Left cardiac atrium (tissue), 4 donors: ENCODE measurements at places on chromosomes 7 and 10. TPM values are rescaled to one million over a fixed set of nuclear protein-coding genes. Genes with fewer than 3 reads are reported as not detected.

- DNase-seq, result no peak
Measured at GRCh38 chr7:138555684-138556083, 95.6 kb downstream of the TRIM24 start.

- DNase-seq, result no peak
Measured at GRCh38 chr10:69465457-69466157, 14.3 kb downstream of the TSPAN15 start.

- no peak for DNase-seq
Measured at GRCh38 chr7:66088861-66089838, 13.5 kb downstream of the ASL start.

- DNase-seq, result no peak
Measured at GRCh38 chr10:34262985-34263384, 552.1 kb downstream of the PARD3 start.

GRCh38 chr7:55170335-55171069, 151.7 kb downstream of the EGFR start:
- no peak for DNase-seq

GRCh38 chr7:151611878-151612277, 92.2 kb upstream of the RHEB start:
- DNase-seq, result no peak

DNA sequence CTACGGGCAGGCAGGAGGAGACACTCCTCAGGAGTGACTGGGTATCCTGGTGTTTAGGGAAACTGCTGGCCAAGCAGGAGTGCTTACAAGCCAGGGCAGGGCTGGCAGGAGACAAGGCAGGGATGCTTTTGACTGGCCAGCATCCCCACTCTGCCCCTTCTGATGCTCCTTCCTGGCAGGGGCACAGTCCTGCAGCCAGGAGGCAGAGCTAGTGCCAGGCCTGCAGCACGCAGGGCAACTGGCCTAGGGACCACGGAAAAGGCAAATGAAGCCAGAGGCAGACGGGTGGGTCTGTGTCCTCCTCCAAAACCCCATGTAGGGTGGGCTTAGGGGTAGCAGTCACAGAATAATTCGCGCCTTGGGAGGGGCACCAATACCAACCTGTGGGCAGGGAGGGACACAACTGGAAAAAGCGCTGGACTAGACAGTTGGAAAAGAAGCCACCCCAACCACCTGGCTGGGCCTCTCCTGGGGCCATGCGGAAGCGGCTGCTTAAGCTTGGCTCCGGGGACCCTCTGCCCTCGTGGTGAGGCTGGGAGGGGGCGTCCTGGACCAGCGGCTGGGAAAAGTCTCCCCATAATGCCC, 4.8 kb downstream of the IMPDH1 start:
- no peak for DNase-seq

DNA sequence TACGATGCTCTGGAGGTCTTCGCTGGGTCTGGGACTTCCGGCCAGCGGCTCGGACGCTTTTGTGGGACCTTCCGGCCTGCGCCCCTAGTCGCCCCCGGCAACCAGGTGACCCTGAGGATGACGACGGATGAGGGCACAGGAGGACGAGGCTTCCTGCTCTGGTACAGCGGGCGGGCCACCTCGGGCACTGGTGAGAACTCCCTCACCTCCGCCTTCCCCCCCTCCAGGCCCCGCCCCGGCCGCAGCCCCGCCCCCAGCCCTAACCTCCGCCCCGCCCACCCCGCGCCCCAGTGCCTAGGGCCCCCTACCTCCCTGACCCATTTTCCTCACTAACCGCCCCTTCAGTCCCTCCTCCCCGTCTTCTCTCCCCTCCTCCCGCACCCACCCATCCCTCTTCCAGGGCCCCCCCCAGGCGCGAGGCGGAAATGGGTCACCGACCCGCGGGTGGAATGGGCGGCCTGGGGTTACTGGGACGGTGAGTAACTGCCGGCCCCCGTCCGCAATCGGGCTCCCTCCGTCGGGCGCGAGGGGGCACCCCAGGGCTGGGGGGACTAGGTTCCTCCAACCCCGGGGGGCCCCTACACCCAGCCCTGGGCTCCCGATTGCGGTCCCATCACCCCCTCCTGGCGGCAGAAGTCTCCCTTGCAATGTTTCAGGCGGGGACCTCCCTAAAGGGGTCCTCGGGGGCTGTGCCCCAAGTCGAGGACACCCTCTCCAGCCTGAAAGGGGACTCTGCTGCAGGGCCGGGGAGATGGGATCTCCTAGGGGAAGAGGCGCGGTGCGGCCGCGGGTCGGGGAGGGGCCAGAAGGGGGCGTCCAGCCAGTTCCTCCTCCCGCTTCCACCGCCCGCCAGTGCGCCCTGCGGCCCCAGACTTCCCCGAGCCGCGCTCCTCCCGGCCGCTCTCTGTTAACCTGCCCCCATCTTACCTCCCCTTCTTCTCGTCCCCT, 2.1 kb downstream of the PCOLCE start:
- peak; percentile 79 for DNase-seq

DNA sequence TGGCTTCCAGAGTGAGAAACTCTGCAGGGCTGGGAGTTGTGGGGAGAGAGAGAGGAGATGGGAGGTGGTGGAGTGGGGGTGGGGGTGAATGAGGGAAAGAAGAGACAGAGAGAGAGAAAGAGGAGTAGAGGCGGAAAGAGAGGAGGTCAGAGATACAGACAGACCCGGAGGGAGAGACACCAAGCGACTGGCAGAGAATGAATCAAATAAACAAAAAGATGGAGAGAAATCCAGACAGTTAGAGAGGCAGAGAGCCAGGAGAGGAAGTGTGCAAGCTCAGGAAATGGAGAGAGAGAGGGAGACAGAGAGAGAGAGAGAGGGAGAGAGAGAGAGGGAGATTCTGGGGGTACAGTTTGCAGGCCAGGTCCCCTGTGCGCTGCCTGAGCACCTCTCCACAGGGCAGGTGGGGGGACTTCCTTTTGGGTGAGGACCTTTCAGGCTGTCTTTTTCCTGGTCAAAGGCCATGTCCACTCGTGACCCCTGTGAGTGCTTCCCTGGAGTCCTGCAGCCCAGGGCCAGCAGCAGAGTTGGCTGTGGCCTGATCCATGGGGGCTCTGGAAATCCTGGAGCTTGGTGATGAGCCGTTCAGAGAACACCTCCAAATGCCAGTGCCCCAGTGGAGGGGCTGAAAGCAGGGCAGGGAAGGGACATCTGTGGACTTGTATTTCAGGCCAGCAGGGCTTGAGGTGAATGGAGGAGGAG, 25.0 kb upstream of the PCBD1 start:
- DNase-seq, result peak; percentile 11

- DNase-seq, result no peak
Measured at GRCh38 chr7:80807166-80807900, 111.5 kb downstream of the SEMA3C start.

DNA sequence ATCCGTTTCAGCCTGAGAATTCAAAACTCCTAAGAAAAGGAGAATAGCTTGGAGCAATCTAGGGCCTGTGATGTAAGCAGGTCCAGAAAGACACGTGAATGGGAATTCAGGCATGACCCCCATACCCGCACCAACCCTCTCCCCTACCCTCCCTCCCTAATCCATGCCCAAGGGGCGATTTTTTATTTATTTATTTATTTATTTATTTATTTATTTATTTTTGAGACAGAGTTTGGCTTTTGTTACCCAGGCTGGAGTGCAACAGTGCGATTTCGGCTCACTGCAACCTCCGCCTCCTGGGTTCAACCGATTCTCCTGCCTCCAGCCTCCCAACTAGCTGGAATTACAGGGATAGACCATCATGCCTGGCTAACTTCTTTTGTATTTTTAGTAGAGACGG, 16.6 kb upstream of the EIF4H start:
- DNase-seq, result no peak

The RBP4 gene
- total RNA-seq, result 165 TPM

The SPDYE5 gene
- not detected for total RNA-seq

The ZPBP gene
- total RNA-seq, result not detected

The UCMA gene
- not detected for total RNA-seq
